ENCODE measurements at places on chromosomes 1 and 21. TPM values are rescaled to one million over a fixed set of nuclear protein-coding genes. Genes with fewer than 3 reads are reported as not detected.

Gene UCK2
- 52.7 TPM for total RNA-seq

Gene PRAMEF10
- total RNA-seq = not detected

Gene VTCN1
- not detected for total RNA-seq

Gene TMEM52
- 0.44 TPM for total RNA-seq

Gene SELP
- total RNA-seq = 0.22 TPM

Gene ATP5PO
- total RNA-seq = 151 TPM

Gene TRIM67
- total RNA-seq = not detected

Gene ARHGEF10L
- 15.7 TPM for total RNA-seq

Gene NBPF15
- total RNA-seq = 38.4 TPM

Gene SMG5
- 80.2 TPM for total RNA-seq

Gene KCNC4
- total RNA-seq = 1.3 TPM

Gene FYB2
- not detected for total RNA-seq

Gene S100A9
- total RNA-seq = not detected

Gene FALEC
- total RNA-seq = not detected

Gene IL20
- total RNA-seq = 0.44 TPM

Gene C2CD4D
- total RNA-seq = not detected

Gene GNAT2
- total RNA-seq = not detected

Gene USH2A
- total RNA-seq = under 0.01 TPM

Gene LDLRAD1
- not detected for total RNA-seq

Gene GPR25
- total RNA-seq = not detected

Gene FCRLA
- 0.22 TPM for total RNA-seq

Gene IGSF3
- total RNA-seq = 1.1 TPM

Gene GCSAML
- under 0.01 TPM for total RNA-seq

Gene ZNF695
- total RNA-seq = 0.44 TPM

Gene KRTCAP2
- 74.2 TPM for total RNA-seq

Gene CA6
- not detected for total RNA-seq

Data from placental pericyte (primary cell).